Right lung (tissue), 10 donors: ENCODE measurements at places on chromosomes 11 and 22.

GRCh38 chr11:36211761-36212430 is 77.3 kb downstream of the COMMD9 start:
- no peak for DNase-seq

GRCh38 chr11:61797263-61797944 is 4.7 kb downstream of the FEN1 start:
- DNase-seq = peak; percentile 83

DNA sequence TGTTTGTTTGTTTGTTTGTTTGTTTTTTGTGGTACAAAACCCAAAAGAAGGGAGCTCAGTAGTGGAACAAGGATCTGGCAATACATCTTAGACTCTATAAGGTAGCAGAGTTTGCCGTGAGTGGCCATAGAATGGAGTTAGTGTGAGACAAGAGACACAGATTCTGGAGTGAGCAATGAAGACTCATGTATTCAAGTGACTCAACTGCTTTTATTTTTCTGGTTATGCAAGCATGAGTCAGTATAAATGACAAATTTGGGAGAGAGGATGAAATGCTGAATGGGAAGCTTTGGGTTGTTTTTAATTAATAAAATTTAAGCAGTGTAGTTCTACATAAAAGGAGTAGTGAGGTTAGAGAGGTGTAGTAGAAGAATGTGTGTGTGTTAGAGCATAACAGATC is 143.6 kb upstream of the ANO5 start:
- DNase-seq = no peak

DNA sequence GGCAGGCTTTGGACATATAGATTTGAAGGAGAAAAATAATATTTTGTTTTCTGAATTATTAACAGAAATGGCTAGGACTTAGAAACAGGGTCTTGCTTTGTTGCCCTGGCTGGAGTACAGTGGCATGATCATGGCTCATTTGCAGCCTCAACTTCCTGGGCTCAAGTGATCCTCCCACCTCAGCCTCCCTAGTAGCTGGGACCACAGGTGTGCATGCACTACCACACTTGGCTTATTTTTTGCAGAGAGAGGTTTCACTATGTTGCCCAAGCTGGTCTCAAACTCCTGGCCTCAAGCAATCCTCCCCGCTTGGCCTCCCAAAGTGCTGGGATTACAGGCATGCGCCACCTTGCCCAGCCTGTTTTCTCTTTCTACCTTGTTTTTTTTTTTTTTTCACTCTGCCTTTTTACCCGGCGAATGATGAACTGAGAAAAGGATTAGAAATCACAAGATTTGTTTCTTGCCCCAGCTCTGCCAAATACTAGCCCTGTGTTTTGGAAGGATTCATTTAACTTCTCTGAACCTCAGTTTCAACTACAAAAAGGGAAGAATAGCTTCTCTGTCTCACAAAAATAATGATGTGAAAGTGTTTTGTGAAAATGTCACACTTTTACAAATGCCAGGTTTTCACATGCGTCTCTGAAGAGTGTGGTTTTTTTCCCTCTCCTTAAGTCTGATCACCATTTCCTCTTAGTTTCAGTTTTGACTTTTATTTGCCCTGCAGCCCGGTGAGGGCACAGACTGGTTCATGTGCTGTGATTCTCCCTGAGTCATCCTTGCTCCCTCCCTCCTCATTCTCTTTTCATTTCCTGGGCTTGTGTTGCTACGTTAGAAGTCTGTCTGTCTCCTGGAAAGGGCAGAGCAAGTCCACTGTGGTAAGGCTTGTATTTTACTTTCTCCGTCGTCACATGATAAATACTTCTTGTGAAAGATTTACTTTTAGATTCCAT is 67.7 kb downstream of the BCL2L13 start:
- DNase-seq = no peak

GRCh38 chr11:34531663-34532062 is 18.1 kb upstream of the ELF5 start:
- DNase-seq = no peak

GRCh38 chr11:130774703-130775102 is 141.6 kb downstream of the SNX19 start:
- no peak for DNase-seq

GRCh38 chr11:118928870-118929500 is 3.3 kb upstream of the BCL9L start:
- DNase-seq = peak; percentile 86
